ENCODE measurements at places on chromosomes 2 and 18. TPM values are rescaled to one million over a fixed set of nuclear protein-coding genes. Genes with fewer than 3 reads are reported as not detected.

The MOGAT1 gene
- total RNA-seq: 0.98 TPM

The FEV gene
- not detected for total RNA-seq

The MARCO gene
- 6.9 TPM for total RNA-seq

The RNF144A gene
- 10.8 TPM for total RNA-seq

The CRYGC gene
- total RNA-seq: not detected

The C1GALT1C1L gene
- 2.0 TPM for total RNA-seq

The SYT4 gene
- total RNA-seq: 2.9 TPM

The PLEKHH2 gene
- total RNA-seq: 67.2 TPM

The CDH2 gene
- total RNA-seq: 0.33 TPM

The SULT1C4 gene
- total RNA-seq: 1.4 TPM

The ZRANB3 gene
- total RNA-seq: 3.2 TPM

The SIGLEC15 gene
- total RNA-seq: 0.66 TPM

The CHRND gene
- total RNA-seq: not detected

The ANKRD53 gene
- 4.9 TPM for total RNA-seq

The NXPH2 gene
- not detected for total RNA-seq

The POTEE gene
- total RNA-seq: not detected

The OTOF gene
- 0.33 TPM for total RNA-seq

The SPDYA gene
- total RNA-seq: 1.8 TPM

The CBLN2 gene
- total RNA-seq: not detected

The MATN3 gene
- total RNA-seq: 2.9 TPM

The TNFAIP6 gene
- 5.3 TPM for total RNA-seq

The PLCL1 gene
- 11.1 TPM for total RNA-seq

The SCN7A gene
- total RNA-seq: 13.3 TPM

The PPP1R1C gene
- 0.59 TPM for total RNA-seq

The ICA1L gene
- 9.5 TPM for total RNA-seq

The OSGEPL1 gene
- total RNA-seq: 11.6 TPM

The EMILIN2 gene
- 23.9 TPM for total RNA-seq

The SIX2 gene
- 3.5 TPM for total RNA-seq

The GTF3C2 gene
- total RNA-seq: 32.6 TPM

The SALL3 gene
- not detected for total RNA-seq

The SCN9A gene
- 3.5 TPM for total RNA-seq

The MC5R gene
- not detected for total RNA-seq

The EPHA4 gene
- 12.8 TPM for total RNA-seq

The EMILIN1 gene
- total RNA-seq: 94.7 TPM

The MRPL19 gene
- 32.0 TPM for total RNA-seq

All from breast epithelium (tissue), 4 donors.